T-helper 17 cell (primary cell): ENCODE measurements at places on chromosomes 11 and 22.

DNA sequence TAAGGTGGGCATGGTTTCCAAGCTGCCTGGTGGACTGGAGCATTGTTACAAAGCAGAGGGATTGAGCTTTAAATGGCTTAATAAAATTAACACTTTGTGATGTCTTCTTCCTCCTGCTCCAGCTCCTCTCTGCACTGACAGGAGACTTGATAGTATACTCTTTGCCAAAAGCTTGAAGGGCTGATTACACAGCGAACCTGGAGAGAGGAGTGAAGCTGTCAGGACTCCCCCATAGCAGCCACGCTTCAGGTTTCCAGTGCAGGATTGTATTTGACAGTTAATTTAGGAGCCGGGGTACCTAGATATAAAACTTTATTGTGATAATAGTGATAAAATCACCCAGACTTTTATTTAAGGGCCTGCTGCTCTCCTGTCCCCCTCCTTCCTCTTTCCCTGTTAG, 50.0 kb downstream of the TRIM44 start:
- no peak for DNase-seq

DNA sequence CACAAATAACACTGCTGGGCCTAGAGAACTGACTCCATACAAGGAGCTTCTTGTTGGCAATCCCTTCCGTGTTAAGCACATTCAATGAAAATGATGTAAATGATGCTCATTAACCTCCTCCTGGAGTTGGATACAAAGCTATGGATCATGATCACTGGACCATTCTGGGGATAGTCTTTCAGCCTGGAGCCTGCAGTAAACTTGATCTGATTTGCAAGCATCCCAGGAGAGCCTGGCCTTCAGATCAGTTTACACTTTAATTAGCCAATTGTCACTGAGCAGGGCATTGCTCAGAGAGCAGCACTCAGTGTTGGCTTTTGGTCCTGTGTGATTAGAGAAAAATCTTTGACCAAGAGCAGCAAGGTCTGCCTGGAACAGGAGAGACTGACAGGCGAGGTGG, 45.6 kb downstream of the ARFGAP3 start:
- DNase-seq: no peak

- DNase-seq: no peak
These were observed 5.1 kb upstream of the TP53AIP1 start for GRCh38 chr11:128947773-128948172.

DNA sequence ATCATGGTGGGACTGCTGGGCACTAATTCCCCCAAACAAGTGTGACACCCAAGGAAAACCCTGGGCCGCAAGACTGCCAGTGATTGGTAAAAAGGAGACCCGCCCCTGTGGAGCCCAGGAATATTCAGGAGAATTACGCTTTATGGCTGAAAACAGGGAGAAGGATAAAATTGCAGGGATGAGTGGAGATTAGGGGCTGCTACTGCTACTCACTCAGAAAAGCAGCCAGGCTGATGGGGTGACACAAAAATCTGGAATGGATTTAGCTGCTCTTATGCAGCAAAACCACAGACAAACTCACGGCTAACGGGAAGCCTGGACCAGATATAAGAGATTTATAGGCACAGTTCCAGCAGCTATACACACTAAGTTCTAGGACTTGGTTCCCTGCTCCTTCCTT, 4.4 kb upstream of the FBXO3 start:
- DNase-seq: no peak

GRCh38 chr11:74466916-74467885, at the start of gene KCNE3:
Gene KCNE3 (minus strand): TSS chr11:74467549. CDS start chr11:74457563, 9,986 bp downstream.
- DNase-seq: no peak

DNA sequence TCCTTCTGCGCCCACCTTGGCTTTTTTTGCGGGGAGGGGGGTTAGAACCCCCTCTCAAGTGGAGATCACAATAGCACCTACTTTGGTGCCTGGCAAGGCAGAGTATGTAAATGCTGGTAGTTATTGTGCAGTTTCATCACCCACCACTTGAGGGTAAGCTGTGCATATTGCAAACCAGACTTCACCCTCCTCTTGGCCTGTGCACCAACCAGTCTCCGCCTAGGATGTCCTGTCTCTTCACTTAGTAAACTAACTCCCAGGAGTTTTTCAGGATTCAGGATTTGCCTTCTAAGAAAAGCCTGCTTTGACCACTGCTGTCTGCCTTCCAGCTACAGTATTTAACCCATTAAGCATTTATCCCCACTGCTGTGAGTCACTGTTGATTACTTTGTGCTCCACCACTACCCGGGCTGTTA, 2.0 kb upstream of the UBXN1 start:
- no peak for DNase-seq

GRCh38 chr11:696955-697491, 1.4 kb downstream of the TMEM80 start:
- no peak for DNase-seq

DNA sequence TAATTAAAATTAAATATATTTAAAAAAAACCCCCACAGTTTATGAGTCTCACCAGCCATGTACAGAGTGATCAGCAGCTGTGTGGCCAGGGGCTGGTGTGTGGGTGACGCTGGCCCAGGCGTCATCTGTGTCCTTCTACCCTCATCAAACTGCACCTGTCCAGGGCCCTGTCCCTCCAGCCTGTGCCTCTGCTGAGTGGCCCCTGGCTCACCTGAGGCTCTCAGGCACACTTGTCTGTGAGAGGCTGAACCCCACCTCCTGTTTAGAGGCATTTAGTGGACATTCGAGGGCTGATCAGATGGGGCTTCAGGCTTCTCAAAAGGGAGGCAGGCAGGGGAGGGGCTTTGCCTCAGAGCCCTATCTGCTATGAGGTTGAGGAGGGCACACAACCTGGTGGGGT, 29.9 kb upstream of the SMIM38 start:
- no peak for DNase-seq

- DNase-seq: no peak
These were observed 450 bp downstream of the CBX6 start for GRCh38 chr22:38871360-38872171.

GRCh38 chr11:59523541-59523940, 12.2 kb downstream of the OR4D9 start:
- DNase-seq: no peak

DNA sequence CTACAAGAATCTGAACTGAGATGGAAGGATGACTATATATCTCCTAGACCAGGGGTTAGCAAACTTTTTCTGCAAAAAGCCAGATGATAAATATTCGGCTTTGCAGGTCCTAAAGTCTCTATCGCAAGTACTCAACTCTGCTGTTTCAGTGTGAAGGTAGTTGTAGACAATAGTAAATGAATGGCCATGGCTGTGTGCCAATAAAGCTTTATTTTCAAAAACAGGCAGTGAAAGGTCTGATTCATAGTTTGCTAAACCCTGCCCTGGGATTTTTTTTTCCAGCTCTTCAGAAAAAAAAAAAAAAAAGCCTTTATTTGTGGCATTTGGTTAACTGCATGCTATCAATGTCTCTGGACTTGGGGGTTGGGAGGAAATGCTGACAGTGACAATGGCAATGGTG, 37.5 kb downstream of the FAM227A start:
- no peak for DNase-seq

GRCh38 chr11:62169935-62170334, 20.1 kb upstream of the SCGB1D1 start:
- no peak for DNase-seq
